ENCODE measurements at places on chromosomes 6 and 20.

DNA sequence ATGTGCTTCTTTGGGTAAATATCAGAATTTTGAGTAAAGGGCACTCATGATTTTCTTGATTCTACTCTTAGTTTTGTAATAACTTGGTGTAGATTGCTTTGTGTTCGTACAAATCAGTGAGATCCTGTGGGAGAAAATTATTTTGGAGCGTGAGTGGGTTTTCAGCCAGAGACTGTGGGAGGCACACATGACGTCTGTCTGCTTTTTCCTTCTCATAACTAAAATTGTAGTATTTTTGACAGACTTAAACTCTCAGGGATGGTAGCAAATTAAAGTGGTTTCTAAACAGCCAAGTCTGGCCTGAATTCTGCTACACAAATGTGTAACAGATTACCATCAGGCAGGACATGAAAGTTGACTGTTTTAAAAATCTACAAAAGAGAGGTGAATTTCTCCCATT, 222.6 kb downstream of the OTOR start:
- peak; percentile 59 for DNase-seq

- DNase-seq: no peak
Measured at GRCh38 chr6:89482126-89482525, 49.2 kb downstream of the ANKRD6 start.

GRCh38 chr6:43714311-43715055, 26.9 kb upstream of the MRPS18A start:
- no peak for DNase-seq

GRCh38 chr20:4925842-4926530, 75.3 kb downstream of the SLC23A2 start:
- DNase-seq: peak; percentile 55

DNA sequence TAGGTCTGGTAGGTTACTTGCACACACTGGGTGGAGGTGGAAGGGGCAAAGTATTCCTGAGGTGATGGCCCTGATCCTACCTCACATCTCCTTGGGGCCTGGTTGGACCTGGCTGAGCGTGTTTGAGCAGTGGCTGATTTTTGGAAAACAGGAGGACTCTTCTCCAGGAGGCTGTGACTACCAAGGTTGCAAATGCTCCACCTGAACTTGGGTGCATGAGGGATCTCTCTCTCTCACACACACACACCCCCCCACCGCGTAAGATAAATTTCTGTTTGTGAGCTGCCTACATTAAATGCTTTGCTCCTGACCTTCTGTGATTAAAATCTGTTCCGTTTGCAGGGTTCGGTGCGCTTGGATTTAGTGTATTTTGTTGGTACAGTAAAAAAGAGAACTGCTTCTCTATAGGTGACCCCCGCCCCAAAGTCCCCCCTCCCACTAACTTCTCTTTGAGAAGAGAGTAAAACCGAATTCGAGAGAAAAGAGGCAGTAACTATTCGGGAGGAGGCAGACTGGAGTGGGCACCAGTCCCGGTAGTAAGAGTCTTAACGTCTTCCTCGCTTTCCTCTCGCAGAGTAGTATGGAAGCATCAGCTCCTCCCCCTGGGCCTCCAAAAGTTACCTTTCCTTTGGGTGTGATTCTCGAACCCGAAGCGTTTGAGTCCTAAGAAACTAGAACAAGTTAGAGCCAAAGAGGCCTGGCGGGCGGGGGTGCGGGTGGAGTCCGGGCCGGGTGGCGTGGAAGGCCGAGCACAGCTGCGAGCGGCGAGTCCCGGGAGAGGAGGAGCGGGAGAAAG, 585 bp upstream of the DSE start:
- DNase-seq: no peak

DNA sequence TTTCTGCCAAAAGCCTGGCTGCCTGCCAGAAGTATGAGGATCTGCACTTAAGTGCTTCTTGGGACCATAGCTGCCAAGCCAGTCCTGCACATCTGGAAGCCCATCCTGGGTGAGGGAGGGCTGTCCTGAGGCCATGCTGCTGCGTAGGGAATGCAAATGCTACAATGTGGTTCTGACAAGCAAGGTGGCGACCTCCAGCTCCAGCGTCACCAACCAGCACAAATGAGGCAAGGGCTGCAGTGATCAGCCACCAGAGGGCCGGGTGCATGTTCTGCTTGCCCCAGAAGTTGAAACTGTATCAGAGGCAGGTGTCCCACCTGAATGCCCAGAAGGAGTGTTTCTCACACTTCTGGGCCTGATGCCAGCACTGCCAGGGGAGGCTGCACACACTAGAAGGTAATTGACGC, 99.1 kb upstream of the KCNQ5 start:
- no peak for DNase-seq

- no peak for DNase-seq
Measured at GRCh38 chr20:22974354-22974753, 60.8 kb upstream of the SSTR4 start.

DNA sequence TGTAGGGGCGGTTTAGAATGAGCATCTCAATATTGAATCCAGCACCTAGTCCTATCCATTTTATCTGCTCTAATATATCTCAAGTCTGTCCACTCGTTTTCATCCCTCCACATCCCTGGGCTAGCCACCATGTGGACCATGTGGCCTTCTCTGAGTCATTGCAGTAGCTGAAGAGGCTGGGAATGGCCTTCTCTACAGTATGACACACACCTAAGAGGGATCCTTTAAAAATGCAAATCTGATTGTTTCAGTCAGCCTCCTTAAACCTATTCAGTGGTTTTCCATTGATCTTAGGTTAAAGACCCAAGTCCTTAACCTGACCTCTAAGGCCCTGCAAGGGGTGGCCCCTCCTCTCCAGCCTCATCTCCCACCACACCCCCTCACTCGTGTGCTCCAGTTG, 9.4 kb downstream of the RING1 start:
- no peak for DNase-seq

DNA sequence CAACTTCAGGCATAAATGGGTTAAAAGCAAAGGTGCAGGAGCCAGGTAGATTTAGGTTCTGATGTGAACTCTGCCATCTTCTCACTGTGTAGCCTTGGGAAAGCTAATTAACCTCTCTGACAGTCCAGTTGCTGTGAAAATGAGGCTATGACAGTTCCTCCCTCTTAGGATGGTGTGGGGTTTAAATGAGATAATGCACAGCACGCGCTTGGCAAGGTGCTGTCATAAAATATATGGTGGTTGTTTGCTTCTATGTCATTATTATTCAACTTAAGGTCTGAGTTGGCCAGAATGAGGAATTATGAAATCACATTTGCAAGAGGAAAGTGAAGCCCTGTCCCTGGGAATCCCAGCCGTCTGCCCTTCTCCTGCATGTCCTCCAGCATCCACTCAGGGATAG, 15.5 kb upstream of the BCAS1 start:
- DNase-seq: no peak

- no peak for DNase-seq
Measured at GRCh38 chr20:61934716-61935530, 130.8 kb downstream of the TAF4 start.

DNA sequence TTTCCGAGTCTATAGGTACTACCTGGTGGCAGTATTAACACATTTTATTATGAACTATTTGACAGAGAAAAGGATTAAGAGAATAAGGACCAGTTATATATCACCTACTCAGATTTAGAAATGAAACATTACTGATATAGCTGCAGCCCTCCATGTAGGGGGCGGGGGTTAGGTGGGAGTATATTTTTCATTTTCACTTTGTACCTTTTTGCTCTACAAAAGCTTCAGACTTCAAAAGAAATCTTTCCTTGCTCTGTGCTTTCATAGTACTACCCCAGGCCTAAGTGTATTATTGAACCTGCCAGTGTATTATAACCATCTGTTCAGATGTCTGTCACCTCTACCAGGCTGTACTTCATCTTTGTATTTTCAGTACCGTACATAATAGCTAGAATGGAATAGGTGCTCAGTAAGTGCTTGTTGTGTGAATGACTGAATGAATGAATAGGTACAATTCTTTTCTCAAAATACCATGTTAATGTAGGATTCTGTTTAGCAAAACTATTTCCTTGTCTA, 43.0 kb downstream of the CDKAL1 start:
- DNase-seq: no peak

- DNase-seq: no peak
Measured at GRCh38 chr6:52571099-52571755, 5.6 kb downstream of the TRAM2 start.

DNA sequence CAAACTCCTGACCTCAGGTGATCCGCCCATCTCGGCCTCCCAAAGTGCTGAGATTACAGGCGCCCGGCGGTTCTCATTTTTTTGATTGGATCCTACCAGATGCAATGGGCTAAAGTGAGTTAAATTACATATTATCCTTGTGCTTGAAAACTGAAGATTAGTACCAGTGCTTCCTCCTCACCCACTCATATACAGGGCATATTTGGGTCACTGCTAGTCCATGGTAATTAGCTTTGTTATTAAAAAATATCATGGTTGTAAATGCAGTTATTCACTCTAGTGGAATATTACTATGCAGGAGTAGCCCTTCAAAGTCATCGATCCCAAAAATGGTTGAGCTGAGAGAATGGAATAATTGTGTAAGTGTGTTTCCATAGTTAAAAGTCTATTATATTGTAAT, 26.5 kb downstream of the ZNF292 start:
- no peak for DNase-seq

DNA sequence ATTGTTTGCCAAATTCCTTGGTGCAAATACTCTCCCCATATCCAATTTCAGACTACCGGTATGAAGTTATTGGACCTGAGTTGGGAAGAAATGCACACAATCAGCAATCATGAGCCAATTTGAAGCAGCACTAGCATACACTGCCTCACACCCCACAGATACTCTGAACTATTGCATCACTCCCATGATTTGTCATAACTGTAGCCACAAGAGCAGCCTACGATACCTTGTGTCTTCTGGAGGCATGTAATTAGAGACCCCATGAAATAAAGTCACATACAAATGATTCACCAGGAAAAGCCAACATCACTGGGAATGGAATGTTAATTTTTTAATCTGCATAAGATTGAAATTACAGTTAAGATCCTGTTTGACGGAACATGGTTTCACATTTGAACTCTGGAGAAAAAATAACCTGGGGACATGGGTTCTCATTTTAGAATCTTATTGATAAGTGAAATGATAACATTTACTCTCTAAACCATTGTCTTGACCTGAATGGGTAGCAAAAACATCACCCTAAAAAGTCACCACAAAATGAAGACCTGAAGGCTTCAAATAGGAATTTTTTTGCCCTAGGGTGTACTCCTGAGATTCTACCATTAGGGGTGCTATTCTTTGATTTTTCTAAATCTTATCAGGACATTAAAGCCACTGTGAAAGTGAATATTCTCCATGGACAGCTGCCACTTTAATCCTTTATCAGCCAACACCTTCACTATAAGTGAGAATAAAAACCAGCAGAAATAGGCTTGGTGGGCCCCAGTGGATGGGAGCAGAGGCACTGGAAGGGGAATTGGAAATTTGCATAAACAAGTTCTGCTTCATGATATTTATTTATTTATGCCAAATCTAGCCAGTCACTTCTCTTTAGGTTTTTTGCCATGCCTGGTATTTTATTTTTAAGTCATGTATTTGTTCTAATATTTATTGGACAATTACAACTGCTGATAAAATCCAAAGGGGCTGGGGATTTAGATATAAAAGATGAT, 34.5 kb upstream of the HBS1L start:
- DNase-seq: no peak

DNA sequence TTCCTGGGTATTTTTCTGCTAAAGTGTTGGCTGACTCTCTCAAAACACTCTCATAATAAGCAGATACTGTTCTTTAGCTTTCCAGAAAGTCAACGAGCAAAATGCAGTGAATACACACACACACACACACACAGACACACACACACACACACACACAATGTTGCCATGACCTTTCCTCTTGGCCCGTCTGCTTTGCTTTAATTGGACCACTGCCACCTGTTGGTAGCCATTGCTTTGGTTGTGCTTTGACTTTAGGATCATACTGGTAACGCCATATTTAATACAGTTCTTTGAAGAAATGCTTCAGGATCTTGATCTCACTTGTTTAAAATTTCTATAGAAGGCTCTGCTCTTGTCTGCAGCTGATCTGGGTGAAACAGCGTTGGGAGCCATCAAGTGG, 4.4 kb downstream of the FIG4 start:
- DNase-seq: no peak

- no peak for DNase-seq
Measured at GRCh38 chr6:24441599-24441904, 38.8 kb downstream of the MRS2 start.

DNA sequence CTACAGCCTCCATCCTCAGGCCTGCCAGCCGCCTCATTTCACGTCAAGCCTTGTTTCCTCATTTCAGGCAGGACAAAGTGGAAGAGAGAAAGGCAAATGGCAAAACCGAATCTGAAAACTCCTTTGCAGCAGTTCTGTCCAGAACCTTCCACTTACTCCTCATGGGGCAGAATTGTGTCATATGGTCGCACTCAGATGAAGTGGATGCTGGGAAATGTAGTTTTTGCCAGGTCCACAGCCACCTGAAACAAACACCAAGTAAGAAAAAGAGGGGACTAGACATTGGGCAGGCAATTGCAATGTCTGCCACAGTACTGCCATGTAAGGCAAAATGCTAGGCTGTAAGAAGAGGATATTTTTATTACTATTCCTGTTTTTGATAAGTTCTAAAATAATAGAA, 44.9 kb downstream of the ISM1 start:
- no peak for DNase-seq

GRCh38 chr20:58605292-58606065, 45.6 kb upstream of the STX16 start:
- no peak for DNase-seq

DNA sequence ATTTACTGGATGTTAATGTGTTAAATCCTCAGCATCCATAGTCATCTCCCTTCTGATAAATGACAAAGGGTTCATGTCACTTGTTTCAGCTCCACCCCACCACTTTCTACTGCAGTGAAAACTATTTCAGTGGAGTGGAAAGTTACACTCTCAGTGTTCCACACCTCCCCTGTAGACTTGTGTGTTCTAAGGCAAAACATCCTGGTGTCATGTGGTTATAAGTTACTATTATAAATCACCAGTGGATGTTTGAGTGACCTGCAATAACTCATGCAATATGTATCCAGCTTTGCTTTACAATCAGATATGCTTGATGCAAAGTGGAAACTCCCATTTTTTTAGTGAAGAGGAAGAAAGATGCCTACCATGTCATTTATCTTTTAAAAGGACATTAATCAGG, 82.1 kb upstream of the LTV1 start:
- no peak for DNase-seq

- no peak for DNase-seq
Measured at GRCh38 chr6:122028933-122029522, 370.4 kb upstream of the HSF2 start.

DNA sequence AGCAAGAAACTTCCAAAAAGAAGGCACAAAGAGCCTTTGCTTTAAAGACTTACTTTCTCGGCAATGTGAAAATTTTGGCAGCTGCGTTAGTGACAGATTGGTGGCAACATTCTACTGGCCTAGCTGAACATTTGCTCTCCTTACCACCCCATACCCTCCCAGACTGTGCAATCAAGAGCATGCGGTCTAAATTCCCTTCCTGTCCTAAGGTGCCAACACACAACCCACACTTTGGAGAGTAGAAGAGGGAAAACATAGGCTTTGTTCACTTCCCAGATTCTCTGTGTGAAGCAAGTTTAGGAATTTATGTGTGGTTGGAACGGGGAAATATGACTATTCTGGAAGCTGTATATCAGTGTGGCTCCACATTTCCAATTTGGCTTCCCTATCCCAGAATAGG, 29.8 kb upstream of the NEDD9 start:
- peak; percentile 54 for DNase-seq

GRCh38 chr6:149196091-149196490, 121.4 kb upstream of the TAB2 start:
- DNase-seq: no peak

All from Ammon's horn (tissue), 1 donor.